NCI-H226 (cell line): ENCODE measurements at places on chromosomes 4 and X.

- peak; percentile 8 for DNase-seq
These were observed 979 bp downstream of the RP2 start for GRCh38 chrX:46837558-46838485.

DNA sequence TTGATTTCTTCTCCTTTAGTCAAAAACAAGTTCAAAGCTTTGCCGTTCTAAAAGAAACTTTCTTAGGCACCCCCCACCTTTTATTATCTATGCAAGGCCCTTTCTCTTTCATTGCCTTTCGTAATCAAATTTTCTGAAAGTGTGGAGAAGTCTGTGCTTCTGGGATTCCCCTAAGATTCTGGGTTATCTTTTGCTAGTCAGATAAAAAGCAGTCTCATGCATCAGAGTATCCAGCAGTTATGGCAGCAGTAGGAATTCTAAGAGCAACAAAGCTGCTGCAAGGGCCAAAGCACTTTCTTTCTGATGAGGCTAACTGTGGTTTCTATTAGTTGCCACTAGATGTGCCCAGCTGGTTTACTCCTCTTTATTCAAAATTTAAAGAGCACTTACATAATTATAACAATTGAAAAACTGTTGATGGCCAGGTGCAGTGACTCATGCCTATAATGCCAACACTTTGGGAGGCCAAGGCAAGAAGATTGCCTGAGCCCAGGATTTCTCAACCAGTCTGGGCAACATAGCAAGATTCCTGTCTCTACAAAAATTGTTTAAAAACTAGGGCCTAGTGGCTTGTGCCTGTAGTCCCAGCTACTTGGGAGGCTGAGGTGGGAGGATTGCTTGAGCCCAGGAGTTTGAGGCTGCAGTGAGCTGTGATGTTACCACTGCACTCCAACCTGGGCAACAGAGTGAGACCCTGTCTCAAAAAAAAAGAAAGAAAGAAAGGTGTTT lies 296.2 kb downstream of the PAPSS1 start:
- DNase-seq = peak; percentile 78

DNA sequence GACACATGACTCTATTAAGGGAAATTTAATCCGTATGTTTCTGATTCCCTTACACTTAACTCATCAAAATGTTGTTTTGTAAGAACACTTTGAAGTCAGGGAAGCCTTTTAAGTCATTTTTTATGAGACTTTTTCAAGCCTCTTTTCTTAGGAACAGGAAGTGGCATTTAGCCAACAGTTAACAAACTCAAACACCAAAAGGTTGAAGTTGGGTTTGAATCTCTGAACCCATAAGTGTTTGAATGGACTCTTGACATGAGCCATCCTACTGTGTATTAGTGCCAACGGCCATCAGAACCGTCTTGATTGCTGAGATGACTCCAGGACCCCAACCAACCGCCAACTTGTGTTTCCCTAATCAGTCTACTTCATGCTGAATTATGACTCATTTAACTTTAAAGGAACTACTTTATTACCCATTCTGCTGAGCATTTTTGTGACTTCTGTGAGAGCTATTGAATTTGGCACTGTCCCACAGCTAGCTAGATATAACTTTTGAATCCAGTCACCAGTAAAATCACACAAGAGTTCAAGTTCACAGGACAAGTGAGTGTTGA lies 209.1 kb upstream of the FAT1 start:
- DNase-seq = no peak

- no peak for DNase-seq
These were observed 67.6 kb upstream of the SLC7A3 start for GRCh38 chrX:70998411-70999027.
